Activated T-helper 17 cell treated with anti-CD3 and anti-CD28 coated beads, Interleukin-2, amount 50 U/mL, for 72 hours (primary cell): ENCODE measurements at places on chromosomes 7 and 10. TPM values are rescaled to one million over a fixed set of nuclear protein-coding genes. Genes with fewer than 3 reads are reported as not detected.

DNA sequence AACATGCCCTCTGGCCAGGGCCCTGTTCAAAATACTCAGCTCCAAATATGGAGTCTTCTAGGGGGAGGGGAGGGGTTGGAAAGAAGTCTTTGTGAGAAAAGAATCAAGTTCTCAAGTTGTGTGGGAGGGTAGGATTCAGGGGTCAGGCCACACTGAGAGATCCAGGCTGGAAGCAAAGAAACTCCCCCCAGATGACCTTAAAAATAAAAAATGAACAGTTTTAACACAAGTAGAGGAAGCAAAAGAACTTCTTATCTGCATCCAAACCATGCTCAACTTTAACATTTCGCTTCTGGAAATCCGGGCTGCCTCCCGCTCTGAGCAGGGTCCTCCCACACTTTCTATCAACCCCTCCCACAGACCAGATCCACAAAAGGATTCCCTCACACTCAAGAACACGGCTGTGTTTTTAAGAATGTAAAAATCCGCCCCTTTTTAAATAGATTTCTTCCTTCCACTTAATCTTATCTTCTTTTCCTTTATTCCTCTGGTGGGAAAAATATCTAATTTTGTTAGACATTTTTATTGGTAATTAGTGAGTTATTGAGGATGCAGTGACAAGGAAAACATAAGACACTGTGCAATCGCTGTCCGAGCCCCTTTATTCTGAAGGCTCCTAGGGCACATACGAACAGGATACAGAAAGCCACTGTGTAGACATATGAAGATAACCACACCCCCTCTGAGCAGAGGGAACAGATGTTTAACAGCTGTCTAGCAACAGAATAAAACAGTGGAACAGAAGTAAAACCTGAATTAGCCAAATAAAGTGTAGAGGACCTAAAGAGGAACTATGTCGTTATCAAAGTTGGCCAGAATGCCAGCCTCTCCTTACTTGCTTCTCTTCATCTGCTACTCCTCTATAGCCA is 43.8 kb downstream of the CYTH3 start:
- ATAC-seq, result peak; percentile 19

- no peak for ATAC-seq
Measured at GRCh38 chr7:21805791-21806190, 139.9 kb downstream of the CDCA7L start.

DNA sequence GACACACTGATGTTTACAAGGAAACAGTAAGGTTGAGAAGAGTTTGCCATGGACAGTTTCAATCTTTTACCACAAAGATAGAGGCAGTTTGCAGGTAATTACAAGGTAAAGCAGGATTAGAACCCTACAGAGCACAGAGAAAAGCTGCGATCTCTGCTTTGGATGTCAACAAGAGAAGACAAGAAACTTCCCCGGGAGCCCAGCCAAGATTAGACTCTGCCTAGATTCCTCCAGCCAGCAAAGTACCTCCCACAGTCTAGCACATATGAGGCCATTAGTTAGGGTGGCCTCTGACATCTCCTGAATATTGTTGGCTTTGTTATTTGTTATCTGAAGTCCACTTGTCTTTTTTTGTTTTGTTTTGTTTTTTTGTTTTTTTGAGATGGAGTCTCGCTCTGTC is 178.1 kb downstream of the CALN1 start:
- no peak for ATAC-seq

GRCh38 chr7:24501009-24501408 is 72.2 kb upstream of the PALS2 start:
- no peak for ATAC-seq

DNA sequence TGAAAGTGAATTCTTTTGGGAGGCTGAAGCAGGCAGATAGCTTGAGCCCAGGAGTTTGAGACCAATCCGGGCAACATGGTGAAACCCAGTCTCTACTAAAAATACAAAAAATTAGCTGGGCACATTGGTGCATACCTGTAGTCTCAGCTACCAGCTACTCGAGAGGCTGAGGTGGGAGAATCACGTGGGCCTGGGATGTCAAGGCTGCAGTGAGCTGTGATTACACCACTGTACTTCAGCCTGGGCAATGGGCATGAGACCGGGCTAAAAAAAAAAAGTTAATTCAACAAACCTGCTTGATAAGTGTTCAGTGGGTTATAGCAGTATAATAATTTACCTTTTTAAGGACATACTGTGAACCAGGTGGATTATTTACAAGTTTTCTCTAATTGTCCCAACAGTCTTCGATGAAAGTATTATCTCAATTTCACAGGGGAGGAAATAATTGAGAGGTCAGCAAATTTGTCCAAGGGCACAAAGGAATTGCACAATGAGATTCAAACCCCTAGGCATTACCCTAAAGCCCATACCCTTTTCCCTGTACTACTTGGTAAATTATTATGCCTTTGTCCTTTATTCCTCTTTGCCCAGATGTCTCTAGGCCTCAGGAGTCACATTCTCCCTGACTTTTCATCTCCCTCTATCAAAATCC is 13.1 kb upstream of the DLD start:
- ATAC-seq, result no peak

DNA sequence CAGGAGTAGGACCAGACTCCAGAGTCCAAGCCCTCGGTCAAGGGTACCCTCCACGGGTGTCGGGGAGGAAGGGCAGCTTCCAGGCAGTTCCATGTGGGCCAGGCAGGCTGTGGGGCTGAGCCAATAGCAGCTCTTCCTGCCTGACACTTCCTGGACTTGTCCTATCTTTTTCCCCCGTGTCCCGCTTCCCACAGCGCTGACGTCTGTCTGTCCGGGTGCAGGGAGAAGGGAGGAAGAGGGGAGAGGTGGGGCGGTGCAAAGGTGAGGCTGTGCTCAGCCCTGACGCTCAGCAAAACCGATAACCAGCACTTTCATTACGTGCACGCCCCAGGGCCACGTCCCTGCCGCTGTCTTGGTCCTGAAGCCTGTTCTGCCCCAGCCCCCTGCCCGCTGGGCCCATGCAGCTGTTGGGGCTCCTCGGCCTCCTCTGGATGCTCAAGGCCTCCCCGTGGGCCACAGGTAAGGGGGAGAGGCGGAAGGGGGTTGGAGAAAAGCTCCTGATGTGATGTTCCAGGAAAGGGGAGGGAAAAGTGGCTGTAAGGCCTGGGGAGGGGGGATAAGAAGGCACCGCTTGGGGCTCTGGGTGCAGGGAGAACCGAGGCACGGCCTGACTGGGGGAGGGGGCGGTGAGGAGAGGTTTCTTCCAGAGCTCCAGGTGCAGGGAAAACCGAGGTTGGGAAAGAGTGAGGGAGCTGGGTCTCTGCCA is at the start of gene MUC3A:
TSS of gene MUC3A (plus strand) at position 308 of the 706 bp plus-strand sequence. CDS start at position 399, 91 bp downstream.
- no peak for ATAC-seq

DNA sequence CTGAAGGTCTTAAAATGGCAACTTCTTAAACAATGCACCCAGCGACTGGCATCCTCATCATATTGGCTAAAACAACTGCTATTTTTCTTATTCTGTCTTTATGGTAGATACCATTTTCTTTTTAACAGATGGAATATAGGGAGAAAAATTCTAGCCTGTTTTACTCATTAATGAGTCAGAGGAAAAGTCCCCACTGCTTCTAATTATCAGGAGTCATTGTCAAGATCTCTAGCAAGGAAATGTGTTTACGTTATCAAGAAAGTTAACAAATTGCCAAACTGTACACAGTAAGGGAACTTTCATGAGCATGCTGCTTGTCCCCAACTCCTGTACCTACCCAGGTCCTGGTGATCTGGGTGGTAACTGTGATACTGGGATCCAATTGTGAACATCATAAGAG is 117.7 kb upstream of the KIAA1217 start:
- ATAC-seq, result no peak

DNA sequence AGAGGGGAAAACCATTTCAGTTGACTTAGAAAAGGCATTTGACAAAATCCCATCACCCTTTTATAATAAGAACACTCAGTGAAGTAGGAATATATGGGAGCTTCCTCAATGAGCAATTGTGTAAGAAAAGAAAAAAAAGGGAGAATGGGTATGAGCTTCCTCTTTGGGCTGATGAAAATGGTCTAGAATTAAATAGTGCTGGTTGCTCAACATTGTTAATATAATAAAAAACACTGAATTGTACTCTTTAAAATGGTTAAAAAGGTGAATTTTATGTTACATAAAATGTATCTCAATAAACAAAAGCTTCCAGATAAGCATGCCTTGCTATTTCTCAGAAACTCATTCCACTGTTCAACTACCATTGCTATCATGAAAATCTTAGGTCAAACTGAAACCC is 40.6 kb downstream of the LRRC17 start:
- no peak for ATAC-seq

DNA sequence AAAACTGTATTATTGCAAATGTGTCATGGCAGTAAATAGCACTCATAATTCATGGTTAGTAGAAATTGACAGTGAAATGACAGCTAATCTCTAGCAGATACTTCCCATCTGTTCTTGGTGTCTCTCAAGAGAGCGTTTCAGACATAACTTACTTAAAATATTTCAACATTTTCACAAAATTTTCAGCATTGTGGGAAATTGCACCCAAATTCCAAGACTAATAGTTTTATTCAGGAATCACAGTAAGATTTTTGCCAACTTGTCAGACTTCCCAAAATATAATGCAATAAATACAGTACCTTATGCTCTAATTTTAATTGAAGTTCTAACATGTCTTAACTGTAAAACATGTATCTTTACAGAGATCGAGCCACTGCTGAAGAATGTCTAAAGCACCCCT is 41.2 kb downstream of the STK17A start:
- ATAC-seq, result no peak

- no peak for ATAC-seq
Measured at GRCh38 chr10:96595741-96596140, 8.9 kb upstream of the TM9SF3 start.

DNA sequence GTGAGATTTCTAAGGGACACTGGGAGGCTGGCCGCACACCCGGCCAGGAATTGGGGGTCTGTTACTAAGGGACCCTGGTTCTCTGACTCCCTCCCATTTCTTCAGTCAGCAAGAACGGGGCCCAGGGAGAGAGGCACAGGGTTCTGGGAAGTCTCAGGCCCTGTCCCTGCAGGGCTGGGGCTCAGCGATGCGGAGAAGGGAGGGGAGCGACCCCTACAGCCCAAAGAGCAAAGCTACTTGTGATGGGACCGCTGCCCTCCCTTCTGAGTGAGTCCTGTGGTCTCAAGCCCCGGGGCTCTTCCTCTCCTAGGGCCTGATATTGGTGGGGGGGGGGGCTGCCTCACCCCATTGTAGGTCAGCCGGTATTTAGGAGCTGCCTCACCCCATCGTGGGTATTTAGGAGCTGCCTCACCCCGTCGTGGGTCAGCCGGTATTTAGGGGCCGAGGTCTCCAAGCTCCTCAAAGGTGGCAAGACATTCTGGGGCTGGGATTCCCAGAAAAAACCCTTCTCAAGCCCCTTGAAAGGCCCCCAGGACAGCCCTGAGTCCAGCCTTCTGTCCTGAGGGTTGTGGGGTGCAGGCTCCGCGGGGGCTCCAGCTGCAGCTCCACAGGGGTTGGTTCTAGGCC is 16.9 kb upstream of the NKX6-2 start:
- no peak for ATAC-seq

- no peak for ATAC-seq
Measured at GRCh38 chr10:7164955-7165354, 245.9 kb downstream of the SFMBT2 start.

- ATAC-seq, result no peak
Measured at GRCh38 chr7:67429735-67430134, 433.1 kb downstream of the TYW1 start.

DNA sequence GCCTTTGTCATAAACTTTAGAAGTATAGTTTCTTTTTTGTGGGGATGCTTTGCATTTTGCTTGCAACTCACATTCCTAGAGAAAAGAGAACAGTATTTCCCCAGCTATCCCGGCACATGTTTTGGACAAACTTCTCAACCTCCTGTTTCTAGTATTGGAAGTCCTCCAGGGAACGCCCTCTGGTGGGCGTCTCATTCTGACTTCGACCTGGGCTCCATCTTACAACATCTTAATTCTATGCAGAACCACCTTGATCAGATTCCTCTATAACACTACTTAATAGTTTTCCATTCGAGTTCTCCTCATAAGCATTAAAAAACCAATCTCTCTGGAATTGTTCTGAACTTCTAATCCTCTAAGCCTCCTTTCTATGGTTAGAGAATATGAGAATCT is 139.5 kb upstream of the FZD8 start:
- ATAC-seq, result no peak

- no peak for ATAC-seq
Measured at GRCh38 chr10:106897719-106898118, 266.8 kb downstream of the SORCS1 start.

DNA sequence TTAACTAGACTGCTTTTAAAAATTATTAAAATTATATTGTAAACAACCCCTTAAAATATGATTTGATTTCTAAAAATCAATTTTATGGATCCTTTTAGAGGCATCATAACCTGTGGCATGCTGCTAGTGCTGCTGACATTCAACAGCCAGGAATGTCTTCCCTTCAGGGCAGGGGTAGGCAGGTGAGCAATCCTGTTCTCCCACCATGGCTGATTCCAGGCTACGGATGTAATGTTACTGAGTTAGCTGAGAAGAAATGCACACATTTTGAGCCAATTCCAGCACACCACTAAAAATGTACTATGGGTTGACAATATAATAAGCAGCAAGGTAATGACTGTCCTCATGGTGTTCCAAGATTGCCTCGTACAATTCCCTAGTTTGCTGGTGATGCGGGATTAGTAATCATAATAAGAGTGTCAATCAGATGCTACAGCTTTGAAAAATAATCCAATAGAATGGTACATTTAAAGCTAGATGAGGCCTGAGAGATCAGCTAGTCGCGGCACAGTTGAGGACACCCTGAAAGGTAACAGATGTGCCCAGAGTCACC is 108.7 kb upstream of the PRR15 start:
- ATAC-seq, result no peak

Gene FERD3L
- total RNA-seq, result not detected

Gene KAZALD1
- total RNA-seq, result 0.45 TPM

Gene ELOVL3
- 0.32 TPM for total RNA-seq

Gene CYP3A4
- not detected for total RNA-seq

Gene TAS2R41
- total RNA-seq, result not detected
